ENCODE measurements at places on chromosomes 5 and 9. TPM values are rescaled to one million over a fixed set of nuclear protein-coding genes. Genes with fewer than 3 reads are reported as not detected.

Gene ATP10B
- total RNA-seq = 45.9 TPM

Gene ADRA1B
- total RNA-seq = 6.7 TPM

Gene AMBP
- not detected for total RNA-seq

Gene SPEF2
- 25.3 TPM for total RNA-seq

Gene TAF11L10
- not detected for total RNA-seq

Gene GPRIN1
- 0.22 TPM for total RNA-seq

Gene C9
- not detected for total RNA-seq

DNA sequence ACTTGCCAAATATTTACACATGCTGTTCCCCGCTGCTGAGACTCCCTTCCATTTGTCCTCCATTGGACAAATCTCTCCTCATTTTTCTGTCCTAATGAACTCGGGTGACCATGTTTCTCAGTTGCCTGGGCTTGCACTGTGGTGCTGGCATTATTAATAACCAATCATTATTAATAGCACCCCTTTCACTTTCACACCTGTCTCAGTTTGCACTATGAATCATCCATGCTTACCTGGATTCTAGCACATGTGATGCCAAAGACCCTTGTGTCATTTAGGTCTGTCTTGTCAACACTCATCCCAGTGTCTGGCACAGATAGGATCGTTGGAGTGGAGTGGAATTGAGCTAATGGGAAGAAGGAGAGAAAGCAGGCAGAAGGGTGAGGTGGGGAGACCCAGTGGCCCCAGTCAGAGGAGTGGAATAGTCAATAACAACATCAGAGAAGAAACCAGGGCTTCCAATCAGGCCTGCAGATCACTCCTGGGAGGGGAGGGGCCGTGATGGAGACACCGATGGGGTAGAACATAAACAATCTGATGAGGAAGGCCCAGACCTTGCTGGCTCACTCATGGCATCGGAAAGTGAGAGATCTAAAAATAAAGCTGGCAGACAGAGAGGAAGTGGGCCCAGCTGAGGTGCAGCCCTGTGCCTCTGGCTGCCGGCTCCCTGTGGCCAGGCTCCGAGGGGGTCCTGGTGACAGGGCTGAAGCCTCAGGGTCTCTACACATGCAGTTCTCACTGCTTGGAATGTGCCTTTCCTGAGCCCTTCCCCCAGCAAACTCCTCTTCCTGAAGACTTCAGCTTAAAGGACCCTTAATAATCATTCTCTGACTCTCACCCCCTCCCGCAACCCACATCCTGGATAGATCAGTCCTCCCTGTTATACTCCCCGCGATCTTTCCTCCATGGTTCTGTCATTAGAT is 33.5 kb upstream of the CRB2 start:
- DNase-seq = no peak

GRCh38 chr5:100758306-100758705 is 144.8 kb downstream of the ST8SIA4 start:
- DNase-seq = no peak

DNA sequence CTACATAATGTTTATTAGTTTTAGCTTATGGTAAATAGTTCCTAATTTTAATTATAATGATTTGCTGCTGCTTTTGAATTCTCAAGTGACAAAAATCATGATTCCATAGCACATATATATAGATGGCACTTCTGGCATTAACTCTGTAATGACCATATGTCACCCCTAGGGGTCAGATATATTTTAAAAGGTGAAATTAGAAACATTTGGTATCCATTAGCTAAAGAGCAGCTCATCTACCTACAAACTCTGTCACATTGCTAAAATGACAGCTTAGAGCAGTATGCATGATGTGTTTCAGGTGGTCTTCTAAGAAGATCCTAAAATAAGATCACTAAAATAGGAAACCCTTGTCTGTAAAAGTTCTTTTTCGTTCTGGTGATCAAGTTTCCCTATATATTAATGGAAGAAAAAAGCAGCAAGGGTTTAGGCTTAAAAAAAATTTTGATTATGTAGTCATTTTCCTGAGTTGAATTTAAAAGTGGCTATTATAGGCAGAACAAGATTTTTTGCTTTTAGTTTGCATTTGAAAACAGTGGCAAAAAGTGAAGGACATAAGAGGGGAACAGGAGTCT is 157.7 kb upstream of the POU5F2 start:
- DNase-seq = no peak

DNA sequence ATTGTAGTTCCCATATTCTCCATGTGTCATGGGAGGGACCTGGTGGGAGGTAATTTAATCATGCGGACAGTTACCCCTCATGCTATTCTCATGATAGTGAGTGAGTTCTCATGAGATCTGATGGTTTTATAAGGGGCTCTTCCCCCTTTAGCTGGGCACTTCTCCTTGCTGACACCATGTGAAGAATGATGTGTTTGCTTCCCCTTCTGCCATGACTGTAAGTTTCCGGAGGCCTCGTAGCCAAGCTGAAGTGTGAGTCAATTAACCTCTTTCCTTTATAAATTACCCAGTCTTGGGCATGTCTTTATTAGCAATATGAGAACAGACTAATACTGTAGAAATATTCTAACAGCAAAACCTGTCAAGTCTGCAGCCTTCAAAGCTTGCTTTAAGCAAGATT is 293.2 kb downstream of the CTNND2 start:
- no peak for DNase-seq

DNA sequence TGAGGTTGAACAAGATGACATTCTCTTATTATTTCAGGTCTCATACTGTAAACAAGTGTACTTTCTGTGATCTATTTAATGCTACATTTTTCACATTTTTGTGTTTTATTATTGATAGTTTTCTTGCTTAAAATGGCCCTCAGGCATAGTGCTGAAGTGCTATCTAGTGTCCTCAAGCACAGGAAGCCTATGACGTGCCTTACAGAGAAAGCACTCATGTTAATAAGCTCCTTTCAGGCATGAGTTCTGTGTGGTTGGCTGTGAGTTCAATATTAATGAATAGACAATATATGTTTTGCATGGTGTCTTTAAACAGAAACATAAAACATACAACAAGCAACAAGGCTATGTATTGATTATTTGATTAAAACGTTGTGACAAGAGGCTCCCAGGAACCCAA is 450.1 kb downstream of the PLK2 start:
- DNase-seq = no peak

- DNase-seq = no peak
Measured at GRCh38 chr5:133332439-133333024, 279.8 kb downstream of the FSTL4 start.

DNA sequence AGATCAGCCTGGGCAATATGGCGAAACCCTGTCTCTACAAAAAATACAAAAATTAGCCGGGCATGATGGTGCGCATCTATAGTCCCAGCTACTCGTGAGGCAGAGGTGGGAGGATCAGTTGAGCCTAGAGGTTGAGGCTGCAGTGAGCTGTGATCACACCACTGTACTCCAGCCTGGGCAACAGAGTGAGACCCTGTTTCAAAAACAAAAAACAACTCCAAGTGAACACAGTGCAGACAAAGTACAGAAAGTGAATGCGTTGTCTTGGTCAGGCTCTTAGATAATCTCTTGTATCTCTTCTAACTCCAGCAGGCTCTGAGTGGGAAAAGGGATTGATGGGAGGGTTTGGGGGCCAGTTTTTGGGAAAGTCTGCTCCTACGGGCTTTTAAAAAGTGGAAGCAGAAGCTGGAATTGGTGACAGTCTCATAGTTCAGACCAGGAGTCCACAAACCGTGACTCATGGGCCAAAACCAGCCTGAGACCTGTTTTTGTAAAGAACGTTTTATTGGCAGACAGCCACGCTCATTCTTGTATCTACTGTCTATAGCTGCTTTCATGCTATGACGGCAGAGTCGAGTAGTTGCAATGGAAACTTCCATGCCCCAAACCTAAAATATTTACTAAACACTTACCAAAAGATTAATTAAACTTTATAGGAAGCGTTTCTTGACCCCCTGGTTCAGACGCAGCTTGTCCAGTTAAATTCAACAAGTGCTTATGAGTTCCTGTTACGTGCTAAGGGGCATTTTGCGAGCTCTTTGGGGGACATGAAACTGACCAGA is 32.9 kb downstream of the NDST1 start:
- no peak for DNase-seq

- no peak for DNase-seq
Measured at GRCh38 chr5:25334350-25334749, 689.6 kb upstream of the CDH10 start.

DNA sequence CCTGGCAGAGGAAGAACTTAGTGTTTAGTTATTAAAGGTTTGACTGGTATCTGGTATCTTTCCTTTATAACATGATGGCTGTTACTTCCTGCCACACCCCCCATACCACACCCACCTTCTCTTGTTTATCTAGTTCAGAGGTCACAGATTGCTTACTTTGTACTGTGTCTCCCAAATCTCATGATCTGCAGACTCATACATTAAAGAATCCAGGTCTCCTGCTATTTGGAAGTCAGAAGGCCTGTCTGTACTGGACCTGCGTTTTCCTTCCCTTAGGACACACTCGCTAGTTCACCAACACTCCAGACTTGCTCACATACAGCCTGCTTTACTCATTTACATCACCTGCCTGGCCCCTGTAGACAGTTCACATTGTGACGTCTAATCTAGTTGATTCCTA is 39.3 kb downstream of the NUDT12 start:
- DNase-seq = no peak

DNA sequence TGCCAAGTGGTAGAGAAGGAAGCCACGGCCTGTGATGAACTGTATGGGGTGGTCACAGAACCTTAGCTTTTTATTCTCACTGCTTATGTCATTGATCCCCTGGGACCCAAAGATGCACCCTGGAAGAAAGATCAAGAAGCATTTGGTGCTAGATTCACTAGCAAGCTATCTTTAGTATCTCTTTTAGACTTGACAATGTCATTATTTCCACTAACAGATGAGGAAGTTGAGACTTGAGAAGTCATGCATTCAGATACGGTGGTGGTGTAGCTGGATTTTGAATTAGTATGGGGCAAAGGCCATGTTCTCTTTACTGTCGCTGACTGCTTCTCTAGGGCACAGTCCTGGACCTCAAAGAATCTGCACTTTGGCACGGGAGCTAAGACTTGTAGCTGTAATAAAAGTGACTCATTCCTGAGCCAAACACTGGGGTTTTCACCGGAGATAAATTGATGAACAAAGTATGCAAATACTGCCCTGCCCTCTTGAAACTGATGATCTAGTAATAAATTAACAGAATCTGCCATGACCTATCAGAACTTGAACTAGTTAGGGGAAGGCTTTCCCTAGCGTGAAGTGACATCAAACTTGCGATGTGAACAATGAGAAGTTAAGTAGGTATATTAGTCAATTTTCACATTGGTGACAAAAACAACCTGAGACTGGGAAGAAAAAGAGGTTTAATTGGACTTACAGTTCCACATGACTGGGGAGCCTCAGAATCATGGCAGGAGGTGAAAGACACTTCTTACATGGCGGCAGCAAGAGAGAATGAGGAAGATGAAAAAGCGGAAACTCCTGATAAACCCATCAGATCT is 5.4 kb downstream of the GDA start:
- no peak for DNase-seq

DNA sequence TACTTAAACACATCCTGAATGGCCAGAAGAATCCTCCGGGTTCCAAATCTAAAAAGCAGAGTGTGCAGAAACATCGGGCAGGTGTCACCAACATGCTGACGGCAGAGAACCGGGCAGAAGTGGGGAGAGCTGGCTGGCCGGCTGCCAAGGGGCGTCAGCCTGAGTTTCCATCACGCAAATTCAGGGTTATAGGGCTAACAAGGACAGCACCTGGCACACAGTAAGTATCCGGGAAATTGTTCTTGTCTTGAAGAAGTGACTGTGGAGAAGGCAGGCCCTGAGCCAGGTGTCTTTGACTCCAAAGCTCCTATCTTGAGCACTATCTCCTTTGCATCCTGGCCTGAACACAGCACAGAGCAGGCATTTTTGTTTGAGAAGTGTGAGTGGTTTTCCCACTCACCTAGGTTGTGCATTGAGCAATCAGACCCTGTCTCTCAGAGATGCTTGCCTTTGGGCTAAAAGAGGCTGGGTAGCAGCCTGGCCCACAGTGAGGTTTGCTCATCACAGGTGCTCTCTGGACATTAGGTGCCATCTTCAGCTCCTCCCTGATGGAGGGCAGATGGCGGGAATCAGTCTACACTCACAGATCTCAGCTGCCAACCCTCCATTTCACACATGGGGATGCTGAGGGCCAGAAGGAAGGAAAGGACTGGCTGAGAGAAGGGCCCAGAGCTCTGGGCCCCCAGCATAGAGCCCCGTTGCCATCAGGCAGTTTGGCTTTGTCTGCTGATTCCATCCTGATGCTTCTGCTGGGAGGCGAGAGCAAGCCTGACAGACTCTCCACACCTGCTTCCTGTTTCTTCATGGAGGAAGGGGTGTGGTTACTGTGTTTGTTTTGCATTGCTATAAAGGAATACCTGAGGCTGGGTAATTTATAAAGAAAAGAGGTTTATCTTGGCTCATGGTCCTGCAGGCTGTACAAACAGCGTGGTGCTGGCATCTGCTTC is 52.8 kb downstream of the WHRN start:
- no peak for DNase-seq

- no peak for DNase-seq
Measured at GRCh38 chr9:124132671-124133147, 121.1 kb downstream of the LHX2 start.

GRCh38 chr9:122463828-122464632 is 13.7 kb downstream of the OR1J1 start:
- no peak for DNase-seq
